ENCODE measurements at places on chromosomes 12 and 14.

- no peak for DNase-seq
Measured at GRCh38 chr14:89650077-89650978, 233.3 kb upstream of the FOXN3 start.

DNA sequence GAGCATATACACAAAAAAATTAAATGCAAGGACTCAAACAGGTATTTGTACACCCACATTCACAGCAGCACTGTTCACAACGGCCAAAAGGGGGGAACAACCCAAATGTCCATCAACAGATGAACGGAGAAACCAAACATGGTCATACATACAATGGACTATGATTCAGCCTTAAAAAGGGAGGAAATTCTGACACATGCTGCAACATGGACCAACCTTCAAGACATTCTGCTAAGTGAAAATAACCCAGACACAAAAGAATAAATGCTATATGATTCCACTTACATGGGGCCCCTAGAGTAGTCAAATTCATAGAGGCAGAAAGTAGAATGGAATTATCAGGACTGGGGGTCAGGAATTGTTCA, 29.5 kb downstream of the ACTN1 start:
- DNase-seq, result no peak

GRCh38 chr12:124423761-124424515, 129.0 kb downstream of the RFLNA start:
- DNase-seq, result no peak

DNA sequence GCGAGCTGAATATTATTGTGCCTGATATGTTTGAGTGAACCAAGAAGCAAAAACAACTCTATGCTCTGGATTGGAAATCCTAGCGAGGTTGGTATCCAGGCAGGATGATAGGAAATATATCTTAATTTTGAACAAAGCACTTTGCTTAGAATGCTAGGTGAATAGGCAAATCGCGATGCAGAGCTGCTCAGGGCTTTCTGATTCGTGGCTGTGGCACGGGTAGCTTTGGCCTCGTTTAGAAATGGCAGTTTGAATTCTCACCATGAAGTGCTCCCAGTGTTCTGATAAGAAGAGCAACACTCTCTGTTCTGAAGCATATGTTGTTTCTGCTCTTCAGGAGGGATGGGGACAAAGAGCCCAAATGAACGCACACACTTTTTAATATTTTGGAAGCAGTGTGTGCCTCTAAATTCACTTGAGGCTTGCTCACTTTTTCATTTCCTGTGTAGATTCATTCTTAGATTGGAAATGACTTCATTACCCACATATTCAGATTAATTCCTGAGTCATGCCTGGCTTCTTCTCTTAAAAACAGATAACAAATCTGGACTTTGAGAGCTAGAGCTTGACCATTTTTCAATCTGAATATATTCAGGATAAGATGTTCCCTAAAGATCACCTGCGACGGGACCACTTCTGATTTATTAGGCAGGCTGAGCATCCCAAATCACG, 200.9 kb downstream of the RPAP3 start:
- DNase-seq, result no peak

DNA sequence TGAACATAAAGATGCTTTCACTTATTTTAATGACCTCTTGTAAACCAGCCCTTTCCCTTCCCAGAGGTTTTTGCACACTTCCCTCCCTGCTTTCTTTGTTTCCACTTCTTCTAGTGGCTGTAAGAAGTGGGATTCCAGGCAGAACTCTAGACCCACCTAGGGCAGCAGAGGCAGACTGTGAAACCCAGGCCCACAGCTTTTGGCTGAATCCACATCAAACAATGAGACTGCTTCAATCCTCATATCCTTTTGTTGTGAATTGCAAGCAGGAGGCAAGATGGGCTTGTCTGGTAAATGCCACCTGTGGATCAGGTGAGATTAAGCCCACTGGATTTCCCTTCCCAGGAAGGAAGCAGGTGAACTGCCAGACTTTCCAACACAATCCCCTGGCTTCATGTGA, 12.8 kb downstream of the CCDC177 start:
- DNase-seq, result no peak

DNA sequence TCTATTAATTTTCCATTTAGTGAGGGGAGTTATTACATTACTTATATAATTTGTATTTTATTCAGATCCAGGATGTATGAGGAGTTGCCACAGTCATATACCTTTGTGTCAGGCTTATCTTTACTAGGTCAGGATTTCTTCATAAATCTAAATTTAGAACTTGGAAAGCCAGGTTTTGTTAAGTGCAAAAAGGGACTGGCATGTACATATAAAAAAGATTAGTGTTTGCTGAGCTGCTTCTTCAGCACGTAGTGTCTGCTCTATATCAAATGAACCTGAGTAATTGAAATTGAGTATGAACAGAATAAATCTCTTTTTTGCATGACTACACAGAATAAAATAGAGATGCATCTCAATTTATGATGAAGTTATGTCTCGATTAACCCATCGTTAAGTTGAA, 157.4 kb downstream of the NUBPL start:
- no peak for DNase-seq

DNA sequence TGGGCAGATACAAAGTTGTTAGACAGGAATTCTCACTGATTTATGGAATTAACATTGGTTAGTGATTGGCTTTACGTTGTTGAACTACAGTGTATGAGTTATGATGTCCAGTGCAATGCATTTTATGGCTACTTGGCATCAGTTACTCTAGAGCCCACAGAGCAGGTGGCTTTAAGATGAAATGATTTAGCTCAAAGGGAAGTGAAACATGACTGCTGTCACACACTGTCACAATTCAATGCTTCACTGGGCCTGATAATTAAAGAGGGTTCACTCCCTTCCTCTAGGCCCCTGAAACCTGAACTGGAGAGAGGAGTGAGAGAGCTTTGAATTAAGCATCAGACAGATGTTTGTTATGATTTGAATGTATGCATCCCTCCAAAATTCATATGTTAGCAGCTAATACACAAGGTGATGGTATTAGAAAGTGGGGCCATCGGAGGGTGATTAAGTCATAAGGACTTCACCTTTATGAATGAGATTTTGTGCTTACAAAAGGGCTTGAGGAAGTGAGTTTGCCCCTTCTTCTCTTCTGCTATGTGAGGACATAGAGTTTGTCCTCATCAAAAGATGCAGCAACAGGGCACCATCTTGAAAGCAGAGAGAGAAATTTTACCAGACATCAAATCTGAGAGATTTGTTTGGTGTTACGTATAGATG, 175.8 kb upstream of the GRIN2B start:
- DNase-seq, result no peak

- DNase-seq, result no peak
Measured at GRCh38 chr14:73651005-73651404, 6.2 kb downstream of the DNAL1 start.

DNA sequence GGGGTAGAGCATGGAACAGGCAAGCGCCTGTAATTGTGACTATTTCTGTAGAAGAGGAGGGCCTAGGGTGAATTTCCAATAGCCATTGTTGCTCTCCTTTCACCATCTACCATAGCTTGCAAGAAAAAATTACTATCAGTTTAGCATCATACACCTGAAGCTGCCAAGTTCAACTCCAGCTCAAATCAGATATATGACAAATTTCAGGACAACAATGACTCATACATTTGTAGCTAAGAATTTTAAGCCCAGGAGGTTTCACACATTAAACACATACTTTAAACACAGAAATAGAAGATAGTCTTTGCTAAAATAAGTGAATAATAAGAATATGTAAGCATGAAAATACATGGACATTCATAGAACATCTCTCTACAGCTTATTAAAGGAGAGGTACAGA, 17.6 kb upstream of the G2E3 start:
- DNase-seq, result no peak

DNA sequence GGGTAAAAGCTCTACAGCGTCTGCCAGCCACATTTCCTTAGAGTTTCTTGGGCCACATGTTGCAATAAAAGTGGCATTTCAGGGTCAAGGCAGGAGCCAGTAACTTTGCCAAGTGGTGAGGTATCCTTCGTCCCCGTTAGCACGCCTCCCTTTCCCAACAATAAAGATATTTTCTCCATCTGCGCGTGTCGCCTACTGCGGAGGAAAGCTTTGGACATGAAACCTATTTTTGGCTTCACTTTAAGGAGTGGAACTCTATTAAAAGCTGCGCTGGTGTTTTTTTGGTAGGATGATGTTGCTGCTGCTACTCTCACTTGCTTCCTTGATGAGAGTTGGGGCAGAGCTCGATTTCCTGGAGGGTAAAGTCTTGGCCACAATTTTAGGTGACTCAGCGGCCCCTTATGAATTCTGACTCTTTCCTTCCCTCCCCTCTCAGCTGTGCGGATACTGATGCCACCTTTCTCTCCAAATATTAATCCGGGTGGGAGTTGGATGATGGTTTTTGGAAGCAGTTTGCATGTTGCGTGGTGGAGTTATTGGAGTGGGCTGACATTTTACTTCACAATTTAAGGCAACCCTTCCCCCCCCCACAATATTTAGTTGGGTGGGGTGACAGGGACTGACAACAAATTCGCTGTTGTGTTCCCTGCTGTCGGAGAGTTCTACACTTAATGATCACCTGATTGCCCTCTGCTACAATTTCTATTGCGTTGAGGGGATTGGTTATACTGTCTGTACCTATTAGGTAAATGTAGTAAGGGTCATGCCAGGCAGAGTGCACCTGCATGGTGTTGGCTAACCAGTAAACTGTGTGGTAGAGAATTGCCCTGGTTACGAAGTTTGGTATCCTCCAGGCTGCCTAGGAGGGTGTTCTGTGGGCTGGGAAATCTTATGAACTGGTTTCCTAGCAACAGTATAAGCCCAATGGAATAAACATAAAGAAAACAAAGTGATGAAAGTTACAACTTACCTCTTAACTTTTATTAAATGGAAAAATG, 1.1 kb downstream of the CCDC91 start:
- DNase-seq, result peak; percentile 36

GRCh38 chr14:82647088-82647810, 1113.6 kb upstream of the SEL1L start:
- DNase-seq, result no peak

GRCh38 chr12:94587266-94588241, 62.8 kb downstream of the TMCC3 start:
- no peak for DNase-seq

GRCh38 chr14:63770187-63770807, 42.4 kb upstream of the SGPP1 start:
- no peak for DNase-seq

DNA sequence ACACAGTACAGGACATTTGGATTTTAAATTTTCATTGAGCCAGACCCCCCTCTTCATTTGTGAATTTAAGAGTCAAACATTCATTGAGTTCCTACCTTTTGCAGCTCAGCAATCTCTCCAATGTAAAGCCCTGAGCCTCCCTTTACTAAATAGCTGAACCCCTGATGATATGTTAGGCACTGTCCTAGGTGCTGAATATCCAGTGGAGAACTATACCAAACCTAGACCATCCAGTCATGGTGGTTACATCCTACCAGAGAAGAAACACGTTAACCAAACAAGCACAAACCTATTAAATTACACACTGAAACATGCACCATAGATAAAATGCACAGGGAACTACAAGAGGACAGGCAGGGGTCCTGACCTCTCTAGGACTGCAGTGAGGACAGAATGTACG, 1585.3 kb upstream of the TMEM132C start:
- DNase-seq, result no peak

- DNase-seq, result no peak
Measured at GRCh38 chr12:12979126-12979525, 20.9 kb downstream of the HEBP1 start.

DNA sequence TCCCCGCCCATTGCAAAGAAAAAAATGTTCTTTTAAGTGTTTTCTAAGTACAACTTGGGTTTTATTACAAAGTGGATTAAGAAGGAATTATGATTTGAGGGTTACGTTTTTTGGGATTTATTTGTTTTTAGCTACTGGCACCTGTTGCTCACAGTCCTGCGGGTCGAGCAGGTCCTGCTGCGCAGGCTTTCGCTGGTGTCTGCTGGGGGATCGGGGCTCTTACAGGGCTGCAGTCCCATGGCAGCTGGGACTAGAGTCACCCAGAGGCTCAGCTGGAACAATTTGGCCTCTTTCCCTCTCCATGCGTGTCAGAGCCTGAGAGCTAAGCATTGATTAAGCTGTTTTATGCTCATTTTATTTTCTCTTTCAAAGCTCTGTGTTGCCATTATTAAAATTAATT, 55.6 kb upstream of the DYNC1H1 start:
- DNase-seq, result no peak

- DNase-seq, result no peak
Measured at GRCh38 chr14:61468063-61468825, 146.9 kb downstream of the PRKCH start.

GRCh38 chr12:19710811-19711793, 271.8 kb downstream of the AEBP2 start:
- no peak for DNase-seq

DNA sequence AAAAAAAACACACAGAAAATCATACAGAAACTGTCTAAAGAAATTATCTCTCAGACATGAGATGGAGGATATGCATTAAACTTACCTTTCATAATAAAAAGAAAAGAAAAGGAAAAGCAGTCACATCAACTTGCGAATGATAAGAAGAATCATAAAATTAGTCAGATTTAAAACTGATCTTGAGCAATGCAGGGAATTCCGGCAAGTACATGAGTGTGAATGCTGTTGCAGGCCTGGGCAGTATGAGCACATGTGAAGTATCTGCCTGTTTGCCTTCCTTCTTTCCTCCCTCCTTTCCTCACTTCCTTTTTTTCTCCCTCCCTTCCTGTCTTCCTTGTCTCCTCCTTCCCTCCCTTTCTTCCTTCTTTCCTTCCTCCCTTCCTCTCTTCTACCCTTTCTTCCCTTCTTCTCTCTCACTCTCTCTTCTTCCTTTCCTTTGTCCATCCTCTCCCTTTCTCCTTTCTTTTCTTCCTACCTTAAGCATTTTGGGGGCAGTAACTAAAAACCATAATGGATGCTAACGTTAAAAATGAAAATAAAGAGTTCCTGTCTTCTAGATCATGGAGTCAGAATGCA, 38.5 kb upstream of the SLC6A15 start:
- no peak for DNase-seq

DNA sequence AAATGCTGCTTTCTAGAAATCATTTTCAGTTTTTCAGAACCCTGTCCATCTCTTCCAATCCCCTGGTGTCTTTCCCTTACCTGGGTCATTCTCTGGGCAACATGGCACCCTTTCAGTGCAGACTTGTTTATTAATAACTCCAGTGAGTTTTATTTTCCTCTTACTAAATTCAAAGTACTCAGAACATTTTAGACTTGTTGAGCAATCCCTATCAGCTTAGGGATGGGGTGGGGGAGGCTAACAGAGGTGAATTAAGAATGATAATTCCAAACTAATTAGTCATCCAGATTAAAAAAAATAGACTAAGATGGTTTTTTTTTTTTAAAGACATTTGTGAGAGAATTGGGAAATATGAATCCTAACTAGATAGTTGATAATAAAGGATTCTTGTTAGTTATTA, 10.7 kb downstream of the GPRC5A start:
- DNase-seq, result no peak

GRCh38 chr14:22497144-22497423, 91.9 kb downstream of the DAD1 start:
- DNase-seq, result no peak

- no peak for DNase-seq
Measured at GRCh38 chr14:77151245-77151644, 9.7 kb upstream of the ZDHHC22 start.

DNA sequence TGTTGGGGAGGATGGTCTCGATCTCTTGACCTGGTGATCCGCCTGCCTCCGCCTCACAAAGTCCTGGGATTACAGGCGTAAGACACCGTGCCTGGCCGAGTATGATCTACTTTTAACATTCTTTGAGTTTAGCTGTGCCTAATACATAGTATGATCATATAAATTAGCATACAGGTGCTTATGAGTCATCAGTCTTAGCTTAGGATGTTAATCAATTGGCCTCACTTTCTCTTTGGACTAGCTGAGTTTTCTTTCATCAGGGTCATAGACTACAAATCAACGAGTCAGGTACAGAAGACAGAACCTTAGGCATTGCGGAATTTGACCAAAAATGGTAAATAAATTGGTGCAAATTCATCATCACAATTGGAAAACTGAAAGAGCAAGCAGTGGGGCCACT, 2.2 kb downstream of the SLC25A21 start:
- no peak for DNase-seq

Measured in activated CD4-positive, CD25-positive, alpha-beta regulatory T cell treated with anti-CD3 and anti-CD28 coated beads, Interleukin-2, amount 50 U/mL, for 72 hours (primary cell).